ENCODE measurements at places on chromosomes 7 and 10.

DNA sequence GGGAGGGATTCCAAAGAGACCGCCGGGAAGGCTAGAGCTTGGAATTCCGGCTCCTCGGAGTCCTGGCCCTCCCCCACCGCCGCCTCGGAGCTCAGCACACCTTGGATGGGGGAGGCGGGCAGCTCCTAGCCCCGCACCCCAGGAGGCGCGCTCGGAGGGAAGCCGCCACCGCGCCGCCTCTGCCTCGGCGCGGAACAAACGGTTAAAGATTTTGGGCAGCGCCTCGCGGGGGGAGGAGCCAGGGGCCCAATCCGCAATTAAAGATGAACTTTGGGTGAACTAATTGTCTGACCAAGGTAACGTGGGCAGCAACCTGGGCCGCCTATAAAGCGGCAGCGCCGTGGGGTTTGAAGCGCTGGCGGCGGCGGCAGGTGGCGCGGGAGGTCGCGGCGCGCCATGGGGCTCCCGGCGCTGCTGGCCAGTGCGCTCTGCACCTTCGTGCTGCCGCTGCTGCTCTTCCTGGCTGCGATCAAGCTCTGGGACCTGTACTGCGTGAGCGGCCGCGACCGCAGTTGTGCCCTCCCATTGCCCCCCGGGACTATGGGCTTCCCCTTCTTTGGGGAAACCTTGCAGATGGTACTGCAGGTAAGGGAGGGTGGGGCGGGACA is at the start of gene CYP26A1:
Gene CYP26A1 (plus strand): TSS at position 355 of the 608 bp plus-strand sequence. CDS start 42 bp downstream, at position 397.
- no peak for DNase-seq

DNA sequence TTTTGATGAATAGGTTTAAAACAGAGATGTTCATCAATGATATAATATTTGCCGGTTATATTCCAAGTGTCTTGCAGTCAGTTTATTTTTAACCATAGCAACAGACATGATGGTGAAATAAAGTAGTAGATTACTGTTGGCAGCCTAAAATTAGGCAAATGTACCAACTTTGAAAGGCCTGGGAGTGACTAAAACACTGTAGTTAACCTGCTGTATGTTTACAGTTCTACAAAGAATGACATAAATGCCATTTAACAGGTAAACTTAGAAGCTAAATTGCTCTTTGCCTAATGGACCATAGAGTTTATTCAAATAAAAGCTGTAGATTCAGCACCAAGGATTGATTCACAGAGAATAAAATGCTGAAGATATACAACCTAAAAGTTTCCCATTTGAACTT is 64.1 kb downstream of the PHTF2 start:
- no peak for DNase-seq

DNA sequence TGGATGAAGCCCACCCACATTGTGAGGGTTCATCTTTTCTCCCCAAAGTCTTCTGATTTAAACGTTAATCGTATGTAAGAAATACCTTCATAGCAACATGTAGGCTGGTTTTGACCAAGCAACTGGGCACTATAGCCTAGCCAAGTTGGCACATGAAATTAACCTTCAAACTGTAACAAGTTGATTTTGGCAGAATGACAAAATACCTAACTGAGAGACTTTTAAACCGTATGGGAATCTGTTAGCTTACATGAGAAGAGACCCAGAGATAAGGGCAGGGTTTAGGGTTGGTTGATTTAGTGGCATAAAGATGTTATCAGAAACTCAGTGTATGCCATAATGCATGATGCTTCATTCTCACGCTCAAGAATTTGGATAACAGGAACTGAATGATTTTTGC is 69.5 kb downstream of the CDK13 start:
- DNase-seq: no peak

GRCh38 chr10:80461208-80462183 is 7.4 kb downstream of the TSPAN14 start:
- DNase-seq: no peak

GRCh38 chr7:1664711-1665548 is 5.1 kb upstream of the ELFN1 start:
- DNase-seq: peak; percentile 64

- DNase-seq: no peak
Observed at GRCh38 chr7:2202361-2202761, 30.4 kb downstream of the MAD1L1 start.

- no peak for DNase-seq
Observed at GRCh38 chr7:42244828-42245227, 7.8 kb upstream of the GLI3 start.

DNA sequence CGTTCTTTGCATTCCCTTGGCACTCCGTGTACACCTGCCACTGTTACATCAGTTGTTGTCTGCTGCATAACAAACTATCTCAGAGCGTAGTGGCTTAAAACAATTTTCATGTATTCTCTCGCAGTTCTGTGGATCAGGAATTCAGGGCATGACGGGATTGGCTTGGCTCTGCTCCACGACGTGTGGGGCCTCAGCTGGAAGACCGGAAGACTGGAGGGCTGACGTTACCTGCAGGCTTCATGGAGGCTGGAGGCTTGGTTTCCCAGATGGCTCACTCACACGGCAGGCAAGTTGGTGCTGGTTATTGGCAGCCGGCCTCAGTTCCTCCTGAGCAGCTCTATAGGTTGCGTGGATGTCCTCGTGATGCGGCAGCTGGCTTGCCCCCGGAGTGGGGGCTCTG is 25.5 kb downstream of the NYAP1 start:
- no peak for DNase-seq

GRCh38 chr7:88969167-88969566 is 173.6 kb upstream of the TEX47 start:
- DNase-seq: no peak

- no peak for DNase-seq
Observed at GRCh38 chr10:113108194-113108835, 158.3 kb downstream of the TCF7L2 start.

GRCh38 chr7:90025771-90026170 is 128.5 kb upstream of the STEAP1 start:
- DNase-seq: no peak

- DNase-seq: peak; percentile 48
Observed at GRCh38 chr7:191105-191980, 1.0 kb upstream of the FAM20C start.

GRCh38 chr10:84404783-84405182 is 76.4 kb downstream of the CCSER2 start:
- DNase-seq: no peak

- peak; percentile 62 for DNase-seq
Observed at GRCh38 chr10:61628875-61629513, 33.7 kb upstream of the CABCOCO1 start.

- no peak for DNase-seq
Observed at GRCh38 chr10:119871881-119872609, 598 bp downstream of the MCMBP start.

- no peak for DNase-seq
Observed at GRCh38 chr10:68633816-68634466, 73.8 kb downstream of the TET1 start.

DNA sequence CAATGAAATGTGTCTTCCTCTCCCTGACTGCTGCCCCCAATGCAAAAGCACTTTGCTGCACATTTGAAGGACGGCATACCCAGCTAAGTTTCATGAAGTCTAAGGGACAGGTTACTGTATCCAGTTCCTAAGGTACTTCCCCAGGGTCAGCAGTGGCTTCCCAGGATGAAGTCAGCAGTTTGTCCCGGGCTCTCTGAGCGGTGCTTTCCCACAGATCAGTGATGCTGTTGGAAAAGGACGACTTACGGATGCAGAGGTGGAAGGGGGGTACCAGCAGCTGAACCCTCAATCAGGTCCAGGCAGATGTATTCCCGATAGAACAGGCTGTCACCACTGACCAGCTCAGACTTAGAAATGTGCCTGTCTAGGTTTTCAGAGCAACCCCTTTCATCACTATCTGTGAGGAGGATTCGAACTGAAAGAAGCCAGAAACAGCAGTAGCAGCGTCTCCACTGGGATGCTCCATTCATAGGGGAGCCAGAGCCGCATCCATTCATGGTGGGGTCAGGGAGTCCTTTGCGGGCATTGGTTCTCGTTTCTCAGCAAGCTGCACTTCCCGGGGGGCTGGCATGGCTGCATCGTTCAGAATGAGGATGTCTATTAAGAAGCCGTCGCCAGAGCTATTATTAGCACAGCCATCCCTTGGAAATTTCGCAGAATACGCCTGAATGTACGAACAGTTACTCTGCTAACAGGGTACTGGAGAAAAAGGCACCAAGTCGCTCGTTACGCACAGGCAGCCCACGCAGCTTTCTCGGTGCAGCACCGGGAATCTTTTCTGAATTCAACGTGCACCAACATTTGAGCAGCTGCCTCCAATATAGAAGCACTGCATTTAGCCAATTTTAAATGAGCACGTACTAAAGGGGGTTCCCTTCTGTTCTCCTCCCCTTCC is 303.7 kb downstream of the PRPF18 start:
- DNase-seq: no peak

DNA sequence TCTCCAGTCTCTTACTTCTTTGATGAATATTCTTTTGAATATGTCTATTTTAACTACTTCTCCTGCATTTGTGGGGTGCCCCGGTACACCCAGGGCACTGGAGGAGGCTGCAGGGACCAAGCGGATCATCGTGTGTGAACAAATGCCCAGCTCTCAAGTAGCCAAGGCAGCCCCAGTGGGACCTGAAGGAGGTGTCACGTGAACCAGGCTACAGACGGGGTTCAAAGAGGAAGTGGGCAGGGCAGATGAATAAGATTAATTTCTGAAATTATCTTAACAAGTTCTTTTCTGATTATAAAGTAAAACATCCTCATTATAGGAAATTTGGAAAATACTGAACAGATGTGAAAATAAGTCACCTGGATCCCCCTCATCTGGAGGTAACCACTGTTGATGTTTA is 78.4 kb upstream of the DUSP5 start:
- DNase-seq: no peak

DNA sequence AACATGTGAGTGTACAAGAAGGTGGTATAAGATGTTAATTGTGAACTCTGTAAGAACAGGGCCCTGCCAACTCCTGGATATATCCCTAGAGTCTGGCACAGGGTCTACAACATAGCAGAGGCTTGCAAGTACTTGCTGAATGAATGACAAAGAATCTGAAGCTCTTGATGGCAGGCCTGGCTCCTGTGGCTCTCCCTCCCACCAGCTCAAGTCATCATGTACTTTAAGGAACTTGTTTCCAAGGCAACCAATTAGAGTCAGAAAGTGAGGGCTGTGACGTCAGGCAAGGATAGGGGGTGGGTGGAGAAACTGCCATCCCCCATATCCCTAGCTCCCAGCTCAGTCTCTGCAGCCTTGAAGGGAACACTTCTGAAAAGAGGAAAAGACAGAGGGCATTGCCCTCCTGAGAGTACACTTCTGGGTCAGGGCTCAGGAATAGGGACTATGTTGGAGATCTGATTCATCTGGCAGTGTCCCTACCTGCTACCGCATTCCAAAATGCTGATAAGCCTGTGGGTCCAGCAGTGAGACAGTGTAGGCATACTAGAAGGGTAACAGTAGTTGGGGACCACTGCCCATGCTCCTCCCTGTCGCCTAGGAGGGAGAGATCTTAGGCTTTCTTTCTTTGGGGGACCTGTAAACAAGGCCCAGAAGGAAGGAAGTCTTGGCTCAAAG is 34.6 kb upstream of the BTRC start:
- no peak for DNase-seq

- no peak for DNase-seq
Observed at GRCh38 chr7:37833107-37833817, 15.1 kb upstream of the NME8 start.
